Smooth muscle cell of bladder (primary cell): ENCODE measurements at places on chromosomes 1 and 21. TPM values are rescaled to one million over a fixed set of nuclear protein-coding genes. Genes with fewer than 3 reads are reported as not detected.

The PRAMEF1 gene
- total RNA-seq, result not detected in 2 replicates

The UBE2U gene
- total RNA-seq, result 0.28 TPM in 1 of 2 replicates, not detected in the other

The SPATA21 gene
- total RNA-seq, result not detected in 2 replicates

The NT5C1A gene
- not detected in 2 replicates for total RNA-seq

The DNAH14 gene
- 8.9 and 12.1 TPM in 2 replicates for total RNA-seq

The RAB7B gene
- total RNA-seq, result 6.4 and 7.0 TPM in 2 replicates

The VPS13D gene
- 30.2 and 61.4 TPM in 2 replicates for total RNA-seq
